Mammary epithelial cell (primary cell): ENCODE measurements at places on chromosomes 11 and 22.

DNA sequence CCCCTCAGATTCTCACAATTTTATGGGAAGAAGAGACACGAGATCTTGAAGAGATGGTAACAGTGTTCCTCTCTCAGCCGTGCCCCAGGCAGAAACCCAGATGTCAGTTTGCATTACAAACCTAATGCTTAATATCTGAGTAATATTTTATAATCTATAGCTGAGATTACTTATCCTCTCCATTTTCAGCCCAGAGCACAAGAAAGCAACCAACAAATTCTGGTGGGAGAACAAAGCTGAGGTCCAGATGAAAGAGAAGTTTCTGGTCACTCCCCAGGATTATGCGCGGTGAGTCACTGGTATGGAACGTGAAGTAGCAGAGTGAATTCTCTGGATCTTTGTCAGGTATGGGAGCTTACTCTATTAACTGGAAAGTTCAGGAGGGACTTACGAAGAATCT, 884 bp downstream of the CENATAC start:
- DNase-seq = peak; percentile 80

DNA sequence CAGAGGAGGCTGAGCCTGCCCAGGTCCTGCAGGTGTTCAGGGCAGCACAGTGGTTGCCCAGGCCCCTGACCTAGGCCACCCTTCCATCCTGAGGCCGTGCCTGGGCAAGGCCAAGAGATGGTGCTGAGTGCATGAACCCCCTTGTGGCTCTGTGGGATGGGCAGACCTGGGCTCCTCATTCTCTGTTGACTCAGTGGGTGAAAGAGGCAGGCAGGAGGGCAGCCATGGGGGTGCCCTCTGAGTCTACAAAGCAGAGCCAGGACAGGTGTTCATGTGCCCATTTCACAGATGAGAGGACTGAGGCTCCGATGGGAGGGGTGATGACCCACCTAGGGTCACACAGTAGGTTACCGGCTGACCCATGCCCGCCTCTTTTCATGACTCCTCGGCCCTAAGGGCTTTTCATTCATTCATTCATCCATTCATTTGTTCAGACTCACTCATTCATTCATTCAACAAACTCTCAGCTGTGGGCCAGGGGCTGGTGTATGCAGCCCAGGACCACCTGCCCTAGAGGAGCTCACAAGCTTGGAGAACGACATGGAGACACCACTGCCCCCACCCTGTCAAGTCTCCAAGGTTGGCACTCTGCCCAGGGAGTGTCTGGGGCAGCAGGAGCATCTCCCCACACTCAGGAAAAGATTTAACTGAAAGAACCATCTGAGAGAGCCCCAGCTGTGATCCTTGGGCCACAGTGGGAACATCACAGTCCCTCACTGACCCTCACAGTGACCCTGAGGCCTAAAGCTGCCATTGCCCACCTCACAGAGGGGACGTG, 40.5 kb downstream of the IGLL5 start:
- no peak for DNase-seq

DNA sequence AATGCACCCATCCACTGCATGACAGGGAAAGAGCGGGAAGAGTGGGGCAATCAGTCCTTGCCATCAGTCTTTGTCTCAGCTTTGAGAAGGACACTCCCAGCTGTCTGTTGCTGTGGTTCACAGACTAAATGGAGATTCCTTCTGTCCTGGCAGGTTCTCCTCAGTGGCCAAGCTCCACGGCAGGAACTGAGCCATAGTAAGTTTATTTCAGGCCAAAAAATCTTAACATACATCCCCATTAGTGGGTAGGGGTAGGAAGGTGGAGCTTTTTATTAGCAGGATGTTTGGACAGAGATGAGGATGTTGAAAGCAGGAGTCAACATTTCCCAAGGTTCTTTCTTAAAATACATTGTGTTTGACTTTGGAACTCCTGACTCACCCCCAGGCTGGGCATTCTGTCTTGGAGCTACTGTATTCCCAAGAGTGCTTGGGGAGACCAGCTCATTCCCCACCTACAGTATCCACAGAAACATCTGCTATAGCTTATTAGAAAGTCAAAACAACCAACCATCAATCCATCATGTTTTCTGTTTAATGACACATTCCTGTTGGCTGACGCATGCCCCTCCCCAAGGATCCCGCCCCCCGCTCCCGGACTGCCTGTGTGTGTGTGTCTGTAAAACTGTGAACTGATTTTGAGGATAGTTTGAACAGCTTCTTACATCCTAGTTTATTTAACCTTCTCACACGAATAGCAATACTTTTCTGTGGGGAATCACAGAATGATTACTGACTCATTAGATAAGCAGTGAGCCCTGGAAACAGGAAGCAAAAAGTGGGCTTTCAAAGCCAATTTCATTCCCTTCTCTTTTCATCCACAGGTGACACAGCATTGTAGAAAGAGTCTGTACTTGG, 109.5 kb downstream of the CCDC81 start:
- peak; percentile 82 for DNase-seq

DNA sequence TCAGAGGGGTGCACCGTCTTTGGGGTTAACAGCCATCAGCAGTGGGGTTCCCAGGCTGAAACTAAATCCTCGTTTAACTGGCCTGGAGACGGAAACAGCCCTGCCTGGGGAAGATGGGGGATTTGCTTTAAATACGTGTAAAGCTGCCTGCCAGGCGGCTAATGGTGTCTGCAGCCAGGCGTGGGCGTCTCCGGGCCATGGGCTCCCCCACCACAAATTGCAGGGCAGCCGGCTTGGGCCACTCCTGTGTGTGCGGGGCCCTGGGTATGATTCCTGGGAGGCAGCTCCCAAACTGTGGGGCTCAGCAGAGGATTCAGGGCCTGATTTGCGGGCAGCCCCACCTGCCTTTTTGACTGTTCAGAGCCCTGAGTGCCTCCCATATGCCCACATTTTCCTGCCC, 110.5 kb downstream of the KCNQ1 start:
- DNase-seq = no peak

DNA sequence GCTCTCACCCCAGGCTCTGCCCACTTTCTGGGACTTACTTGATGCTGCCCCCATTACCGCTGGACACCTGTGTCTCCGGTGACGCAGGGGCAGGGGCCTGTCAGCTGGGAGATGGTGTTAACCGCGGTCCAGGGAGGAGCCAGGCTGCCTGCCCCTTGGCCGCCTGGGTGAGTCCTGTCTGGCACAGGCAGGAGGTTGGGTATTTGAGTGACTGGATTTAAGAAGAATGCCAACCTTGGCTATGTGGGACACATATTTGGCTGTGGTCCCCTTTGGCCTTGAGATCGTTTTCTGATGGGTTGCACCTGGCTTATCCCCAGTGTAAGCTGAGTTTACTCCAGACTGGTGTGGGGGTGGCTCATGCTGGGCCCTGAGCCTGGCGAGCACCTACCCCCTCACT, 2.5 kb downstream of the MUC6 start:
- no peak for DNase-seq

DNA sequence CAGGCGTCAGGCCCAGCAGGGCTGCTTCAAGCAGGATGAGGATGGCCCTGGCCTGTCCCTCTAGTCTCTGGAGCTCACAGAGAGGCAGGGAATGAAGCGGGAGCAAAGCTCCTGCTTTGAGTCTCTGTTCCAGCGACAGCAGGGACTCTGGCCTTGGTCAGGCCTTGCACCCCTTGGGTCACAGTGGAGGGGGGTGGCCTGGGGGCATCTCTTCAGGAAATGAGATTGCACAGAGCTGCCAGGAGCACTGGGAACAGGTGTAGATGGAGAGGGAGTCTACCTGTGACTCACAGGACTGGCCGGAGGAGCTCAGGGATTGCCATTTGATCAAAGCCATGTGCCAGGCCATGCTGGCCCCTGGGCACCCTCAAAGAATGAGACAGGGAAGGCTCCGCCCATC, 1.6 kb downstream of the ANO1 start:
- DNase-seq = peak; percentile 38

DNA sequence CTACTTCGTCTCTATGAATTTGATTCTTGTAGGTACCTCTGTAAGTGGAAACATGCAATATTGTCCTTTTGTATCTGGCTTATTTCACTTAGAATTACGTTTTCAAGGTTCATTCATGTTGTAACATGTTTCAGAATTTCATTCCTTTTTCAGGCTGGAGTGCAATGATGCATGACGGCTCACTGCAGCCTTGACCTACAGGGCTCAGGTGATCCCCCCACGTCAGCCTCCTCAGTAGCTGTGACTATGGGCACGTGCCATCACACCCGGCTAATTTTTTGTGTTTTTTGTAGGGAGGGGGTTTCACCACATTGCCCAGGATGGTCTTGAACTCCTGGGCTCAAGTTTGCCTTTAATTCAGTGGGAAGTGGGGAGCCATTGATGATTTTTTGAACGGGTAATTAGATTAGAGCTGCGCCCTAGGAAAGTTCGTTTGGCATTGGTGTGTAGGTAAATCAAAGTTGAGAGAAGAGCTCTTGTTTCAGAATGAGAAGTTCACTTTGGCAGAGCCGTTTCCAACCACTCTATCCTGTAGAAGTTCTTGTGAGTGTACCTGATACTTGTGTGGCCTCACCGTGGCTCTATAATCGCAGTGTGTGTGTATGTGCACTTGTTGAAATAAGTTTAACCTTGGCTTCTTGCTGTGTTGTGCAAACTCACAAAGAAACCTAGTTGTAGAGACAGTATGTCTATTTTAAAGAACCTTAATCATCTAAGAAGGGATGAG, 115.9 kb downstream of the NAV2 start:
- peak; percentile 37 for DNase-seq

GRCh38 chr22:49216579-49216978, 611.1 kb downstream of the BRD1 start:
- DNase-seq = no peak

- no peak for DNase-seq
These were observed 49.2 kb upstream of the SYT7 start for GRCh38 chr11:61630089-61630488.

DNA sequence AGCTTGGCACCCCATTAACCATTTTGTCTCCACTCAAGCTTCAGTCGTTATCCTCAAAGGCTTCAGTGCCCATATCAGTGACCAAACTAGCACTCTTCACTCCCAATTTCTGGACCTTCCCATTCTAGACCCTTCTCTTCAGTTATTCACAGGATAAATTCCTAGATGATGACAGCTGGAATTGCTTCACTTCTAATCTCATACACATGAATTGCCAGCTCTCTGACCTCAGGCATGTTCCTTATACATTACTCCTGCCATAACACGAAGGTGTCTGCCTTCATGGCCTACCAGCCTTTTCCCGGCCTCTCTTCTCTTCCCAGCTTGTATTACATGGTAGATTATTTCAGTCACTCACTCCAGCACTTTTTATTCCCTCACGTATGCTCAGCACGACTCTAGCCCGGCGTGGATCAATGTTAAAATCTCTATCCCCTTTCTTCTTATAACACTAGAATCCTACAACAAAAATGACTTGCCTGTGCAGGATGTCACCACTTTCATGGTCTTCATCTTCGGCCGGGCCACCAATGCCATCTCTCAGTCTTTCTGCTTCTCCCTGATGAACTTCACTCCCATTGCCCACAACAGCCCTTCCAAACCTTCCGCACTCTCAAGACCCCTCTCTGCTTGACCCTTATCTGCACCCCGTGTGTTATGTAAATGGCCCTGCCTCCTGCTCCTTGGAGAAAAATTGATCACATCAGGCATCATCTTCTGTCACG, 36.9 kb downstream of the EIF3F start:
- DNase-seq = peak; percentile 21

GRCh38 chr11:8067567-8067928, 13.5 kb upstream of the TUB start:
- no peak for DNase-seq

DNA sequence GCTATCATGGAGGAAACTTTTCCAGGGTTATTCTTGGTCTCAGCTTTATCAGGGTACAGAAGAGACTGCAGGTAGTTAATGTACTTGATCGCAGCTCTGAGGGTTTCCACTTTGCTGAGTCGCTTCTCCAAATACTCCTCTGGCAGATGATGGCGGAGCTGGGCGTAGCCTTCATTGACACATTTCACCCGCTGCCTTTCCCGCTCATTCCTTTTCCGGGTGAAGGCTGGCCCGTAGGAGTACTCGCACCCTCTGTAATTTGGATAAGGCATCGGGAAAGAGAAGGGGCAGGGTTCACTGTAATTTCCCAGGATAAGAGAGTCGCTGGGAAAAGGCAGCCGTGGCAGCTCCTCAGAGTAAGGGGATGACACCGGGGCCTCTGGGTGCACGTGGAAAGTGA, 4.9 kb upstream of the C11orf16 start:
- DNase-seq = no peak
